ENCODE measurements at places on chromosomes 4 and X.
A peak's percentile ranks its signal among the peaks of the same experiment; 100 is the strongest.

GRCh38 chr4:113390850-113391249 is 341.4 kb downstream of the ANK2 start:
- DNase-seq, result no peak

- no peak for DNase-seq
Observed at GRCh38 chrX:132022198-132022966, 720 bp upstream of the STK26 start.

- no peak for DNase-seq
Observed at GRCh38 chr4:98662626-98663225, 4.3 kb upstream of the TSPAN5 start.

- no peak for DNase-seq
Observed at GRCh38 chr4:30450474-30450873, 269.7 kb upstream of the PCDH7 start.

GRCh38 chrX:130165181-130165702 is 399 bp downstream of the AIFM1 start:
- DNase-seq, result no peak

GRCh38 chr4:37646247-37646646 is 39.9 kb downstream of the RELL1 start:
- no peak for DNase-seq

GRCh38 chr4:82429728-82430192 is 502 bp downstream of the HNRNPDL start:
- no peak for DNase-seq

GRCh38 chr4:26632916-26633315 is 49.0 kb downstream of the TBC1D19 start:
- DNase-seq, result no peak

DNA sequence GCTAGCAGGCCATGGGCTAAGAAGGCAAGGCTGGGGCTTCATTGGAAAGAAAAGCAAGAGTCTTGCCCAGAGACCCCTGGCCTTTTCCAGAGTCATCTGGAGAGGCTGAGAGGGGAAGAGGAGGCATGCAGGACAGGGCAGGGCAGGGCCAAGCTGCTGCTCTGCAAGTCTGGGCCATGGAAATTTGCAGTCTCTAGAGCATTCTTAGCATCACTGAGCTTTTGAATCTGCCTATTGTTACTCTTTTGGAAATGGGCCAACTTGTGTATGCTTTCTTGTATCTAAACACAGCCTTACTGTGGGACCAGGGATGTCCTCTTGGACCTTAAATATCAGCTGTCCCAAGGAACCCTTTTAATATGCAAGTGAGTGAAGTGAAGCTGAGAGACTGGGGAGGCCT is 560.5 kb downstream of the MID1IP1 start:
- no peak for DNase-seq

- no peak for DNase-seq
Observed at GRCh38 chr4:41822325-41822724, 73.8 kb upstream of the PHOX2B start.

DNA sequence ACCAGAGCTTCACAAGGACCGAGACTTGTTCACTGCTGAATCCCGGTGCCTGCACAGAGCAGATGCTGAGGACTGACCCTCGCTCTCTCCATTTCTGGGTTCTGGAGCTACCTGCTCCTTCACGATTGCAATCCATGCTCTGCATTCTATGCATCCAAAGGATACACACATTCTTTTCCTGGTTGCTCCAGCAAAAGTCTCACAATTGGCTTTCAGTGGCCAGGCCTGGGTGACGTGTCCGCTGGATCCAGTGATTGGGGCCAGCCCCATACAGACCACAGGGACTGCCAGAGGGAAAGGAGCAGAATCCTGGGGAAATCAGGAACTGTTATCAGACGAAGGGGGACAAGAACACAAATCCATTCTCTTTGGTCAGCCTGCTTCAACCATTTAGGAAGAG is 14.9 kb upstream of the CDKN2AIP start:
- DNase-seq, result no peak

- DNase-seq, result peak; percentile 7
Observed at GRCh38 chrX:84219551-84219950, 31.6 kb upstream of the RPS6KA6 start.

DNA sequence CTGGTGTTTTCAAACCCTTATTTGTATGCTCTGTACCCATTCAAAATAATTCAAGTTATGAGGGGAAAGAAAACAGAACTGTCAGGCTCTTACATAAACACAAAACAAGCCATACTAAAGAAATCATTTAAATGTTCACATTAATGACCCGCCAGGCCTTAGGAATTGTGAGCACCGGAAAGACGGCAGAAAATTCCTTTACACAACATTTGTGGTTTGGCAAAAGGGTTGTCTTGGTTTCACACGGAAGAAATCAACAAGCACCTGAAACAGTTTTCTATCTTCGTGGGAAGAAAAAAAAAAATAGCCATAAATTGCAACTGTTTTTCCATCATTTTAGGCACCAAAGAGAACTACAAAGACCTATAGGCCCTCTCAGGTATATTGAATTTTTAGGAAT is 188.5 kb upstream of the FTHL17 start:
- DNase-seq, result no peak

DNA sequence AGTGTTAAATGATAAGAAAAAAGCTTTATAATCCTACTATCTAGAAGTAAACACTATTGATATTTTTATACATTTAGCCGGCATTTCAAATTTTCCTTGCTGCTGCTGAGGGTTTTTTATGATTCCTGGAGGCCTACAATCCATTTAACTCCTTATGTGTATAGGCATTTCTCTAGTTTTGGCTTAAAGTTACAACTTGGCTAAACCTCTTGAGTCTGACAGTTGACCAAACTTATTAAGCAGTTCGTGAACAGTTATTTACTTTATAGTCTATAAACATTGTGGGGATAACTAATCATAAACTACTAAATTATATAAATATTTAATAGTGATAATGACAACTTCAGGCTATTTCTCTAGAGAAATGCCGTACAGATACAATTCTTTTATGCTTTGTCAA is 141.9 kb downstream of the ADGRL3 start:
- DNase-seq, result no peak

DNA sequence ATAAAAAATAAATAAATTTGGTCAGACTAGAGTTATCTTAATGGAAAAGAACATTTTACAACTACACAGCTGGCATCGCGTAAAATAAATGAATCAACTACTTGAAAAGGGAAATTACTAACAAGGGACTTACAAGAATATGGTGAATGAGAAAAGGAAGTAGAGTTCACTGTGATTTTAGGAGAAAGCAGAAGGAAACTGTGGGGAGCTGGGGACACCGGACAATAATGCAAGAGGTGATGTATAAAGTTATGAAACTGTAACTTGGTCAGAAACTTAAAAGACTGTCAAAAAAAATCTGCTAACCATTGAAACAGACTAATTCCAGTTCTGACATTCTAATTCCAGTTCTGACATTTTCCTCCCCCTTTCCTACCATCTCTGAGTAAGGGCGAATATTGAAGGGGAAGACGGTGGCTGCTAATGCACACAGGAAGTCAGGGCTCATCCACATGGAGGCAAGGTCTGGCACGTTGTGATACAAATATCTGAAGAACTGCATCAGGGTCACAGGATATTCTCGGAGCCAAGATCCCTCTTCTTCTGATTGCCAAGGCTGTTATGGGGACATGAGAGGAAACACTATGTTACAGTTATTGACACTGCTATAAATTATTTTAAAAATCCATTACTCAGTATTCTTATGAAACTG is 170.5 kb downstream of the CDS1 start:
- no peak for DNase-seq

DNA sequence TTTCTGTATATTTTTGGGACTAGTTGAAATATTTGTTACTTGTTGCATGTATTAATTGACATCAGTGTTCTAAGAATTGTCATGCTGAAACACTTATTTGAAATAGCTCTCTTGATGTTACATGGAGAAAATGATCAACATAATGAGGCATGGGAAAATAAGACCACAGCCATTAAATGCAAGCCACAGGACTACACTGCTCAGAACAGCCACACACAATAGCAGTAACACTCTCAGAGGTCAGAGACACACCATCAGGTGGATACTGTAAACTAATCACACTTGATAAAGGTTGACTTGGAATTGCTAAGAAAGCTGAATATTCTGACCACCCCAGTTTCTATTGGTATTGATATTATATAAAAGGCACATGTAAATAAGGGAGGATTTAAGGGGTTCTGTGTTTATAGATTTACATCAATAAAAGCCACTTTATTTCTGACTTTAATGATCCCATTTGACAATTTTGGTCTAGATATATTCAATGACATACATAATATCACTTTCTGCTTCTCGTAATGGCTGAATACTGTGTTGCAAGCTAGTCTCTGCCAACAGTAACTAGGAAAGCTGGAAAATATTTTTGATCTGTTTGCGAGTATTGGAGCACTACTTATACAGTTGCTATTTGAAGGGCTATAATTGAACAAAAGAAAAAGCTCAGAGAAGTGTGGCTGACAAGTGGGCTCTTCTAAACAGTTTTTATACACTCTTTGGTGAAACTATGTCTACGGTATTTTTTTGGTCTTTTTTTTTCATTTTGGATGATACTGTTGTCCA is 876.5 kb upstream of the INTU start:
- no peak for DNase-seq

- DNase-seq, result no peak
Observed at GRCh38 chr4:957231-957580, 16.2 kb downstream of the DGKQ start.

DNA sequence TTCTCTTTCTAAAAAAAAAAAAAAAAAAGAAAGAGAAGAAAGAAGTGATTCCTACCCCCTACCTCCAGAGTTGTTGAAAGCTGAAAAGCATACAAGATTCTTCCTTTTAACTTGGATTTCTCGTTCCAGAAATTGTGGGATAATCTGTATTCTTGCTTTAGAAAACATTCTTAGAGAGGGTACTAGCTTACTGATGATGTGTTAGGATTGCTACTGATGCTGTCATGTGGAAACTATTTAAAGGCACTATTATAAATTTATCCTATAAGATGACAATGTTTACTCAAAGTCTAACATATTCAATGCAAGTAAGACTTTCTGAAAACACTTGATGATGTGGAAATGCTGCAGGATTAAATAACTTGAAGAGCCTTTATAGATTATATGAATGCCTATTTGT is 204.0 kb upstream of the PUDP start:
- no peak for DNase-seq

DNA sequence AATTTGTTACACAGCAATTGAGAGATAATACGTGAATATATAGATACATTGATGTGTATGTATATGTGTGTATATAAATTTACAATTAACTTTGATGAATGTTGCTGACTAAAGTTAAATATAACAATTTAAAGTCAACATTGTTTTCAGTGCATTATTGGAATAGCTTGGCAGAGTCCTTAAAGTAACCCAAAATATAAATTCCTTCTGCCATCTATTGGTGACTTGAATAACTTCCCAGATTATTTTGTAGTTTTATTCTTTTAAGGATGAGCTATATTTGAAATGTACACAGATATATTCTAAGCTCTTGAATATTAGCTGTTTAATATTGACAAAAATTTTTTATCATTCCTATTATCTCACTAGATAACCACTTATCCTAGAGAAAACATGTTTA is 298.2 kb upstream of the FSTL5 start:
- DNase-seq, result no peak

DNA sequence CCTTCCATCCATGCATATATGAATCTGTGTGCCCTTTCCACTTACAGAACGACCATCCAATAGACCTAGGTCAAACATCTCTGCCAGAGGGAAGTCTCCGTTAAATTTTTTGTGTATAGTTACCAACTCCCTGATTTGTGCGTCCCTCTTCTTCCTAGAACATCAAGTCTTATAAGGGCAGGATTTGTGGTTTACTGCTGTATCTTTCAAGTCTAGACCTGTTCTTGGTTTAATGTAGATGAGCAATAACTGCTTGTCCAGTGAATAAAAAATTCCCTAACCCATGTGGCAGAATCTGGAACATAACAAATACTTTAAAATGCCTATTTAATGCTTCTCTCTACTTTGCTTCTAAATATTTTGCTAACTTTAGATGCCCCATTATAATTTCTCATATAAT is 988.8 kb downstream of the RAPGEF2 start:
- no peak for DNase-seq

GRCh38 chrX:118730500-118731247 is 3.3 kb downstream of the IL13RA1 start:
- DNase-seq, result no peak

DNA sequence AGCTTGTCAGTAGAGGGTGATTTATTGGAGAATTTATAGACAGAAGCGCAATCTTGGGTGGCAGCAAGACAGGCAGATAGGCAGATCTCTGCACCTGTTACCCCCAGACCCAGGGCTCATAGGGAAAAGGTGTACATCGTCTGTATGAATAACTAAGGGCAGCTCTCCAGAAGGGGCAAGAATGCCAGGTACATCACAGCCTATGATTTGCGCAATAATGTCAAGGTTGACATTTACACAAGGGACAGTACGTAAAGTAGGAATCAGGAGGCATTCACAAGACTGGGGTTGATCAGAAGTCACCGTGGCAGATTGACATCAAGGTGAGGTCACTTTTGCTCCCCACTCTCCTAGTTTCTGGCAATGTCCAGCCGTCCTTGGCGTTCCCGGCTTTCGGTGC is 524.1 kb downstream of the TRIML1 start:
- DNase-seq, result no peak

DNA sequence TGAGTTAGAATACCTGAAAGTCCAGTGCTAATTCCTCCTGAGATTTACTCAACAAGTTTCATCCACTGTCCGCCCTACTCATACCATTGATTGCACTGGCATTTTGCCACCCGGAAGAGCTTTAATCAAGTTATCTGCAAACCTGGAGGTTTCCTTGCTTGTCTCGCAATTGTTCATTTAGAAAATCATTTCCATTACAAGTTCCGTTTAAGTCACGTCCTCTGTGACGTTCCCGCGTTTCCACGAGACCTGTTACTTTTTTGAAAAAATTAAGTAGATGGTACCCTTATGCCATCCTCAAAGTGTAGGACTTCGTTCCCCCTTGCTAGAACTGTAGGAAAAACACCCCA is 761 bp upstream of the FRYL start:
- no peak for DNase-seq

GRCh38 chr4:56326363-56326762 is 60.9 kb downstream of the AASDH start:
- no peak for DNase-seq

- DNase-seq, result no peak
Observed at GRCh38 chrX:11629593-11630211, 36.0 kb downstream of the ARHGAP6 start.

GRCh38 chr4:151204925-151205524 is 71.9 kb upstream of the PRSS48 start:
- no peak for DNase-seq

GRCh38 chr4:56619160-56619559 is 61.9 kb downstream of the HOPX start:
- DNase-seq, result no peak

DNA sequence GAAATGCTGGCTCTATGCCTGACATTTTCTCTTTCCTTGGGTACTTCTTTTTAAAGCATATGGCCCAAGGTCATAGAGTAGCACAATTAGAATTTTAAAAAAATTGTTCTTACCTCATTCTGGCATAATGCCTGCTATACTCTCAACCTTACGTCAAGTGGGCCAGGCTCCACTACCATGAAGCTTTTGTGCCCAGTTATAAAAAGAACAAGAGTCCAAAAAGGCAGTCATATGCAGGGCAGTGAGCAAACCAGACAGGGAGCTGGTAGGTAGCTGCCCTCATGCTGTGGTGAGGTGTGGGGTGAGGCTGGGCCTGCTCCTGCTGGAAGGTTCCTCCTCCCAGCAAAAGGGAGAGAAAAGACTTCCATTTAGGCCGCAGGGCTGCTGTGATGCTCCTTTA is 64.4 kb upstream of the UCP1 start:
- DNase-seq, result no peak
